ENCODE measurements at places on chromosomes 6 and 20.

GRCh38 chr6:29886701-29887100 is 55.6 kb upstream of the HLA-A start:
- no peak for DNase-seq

DNA sequence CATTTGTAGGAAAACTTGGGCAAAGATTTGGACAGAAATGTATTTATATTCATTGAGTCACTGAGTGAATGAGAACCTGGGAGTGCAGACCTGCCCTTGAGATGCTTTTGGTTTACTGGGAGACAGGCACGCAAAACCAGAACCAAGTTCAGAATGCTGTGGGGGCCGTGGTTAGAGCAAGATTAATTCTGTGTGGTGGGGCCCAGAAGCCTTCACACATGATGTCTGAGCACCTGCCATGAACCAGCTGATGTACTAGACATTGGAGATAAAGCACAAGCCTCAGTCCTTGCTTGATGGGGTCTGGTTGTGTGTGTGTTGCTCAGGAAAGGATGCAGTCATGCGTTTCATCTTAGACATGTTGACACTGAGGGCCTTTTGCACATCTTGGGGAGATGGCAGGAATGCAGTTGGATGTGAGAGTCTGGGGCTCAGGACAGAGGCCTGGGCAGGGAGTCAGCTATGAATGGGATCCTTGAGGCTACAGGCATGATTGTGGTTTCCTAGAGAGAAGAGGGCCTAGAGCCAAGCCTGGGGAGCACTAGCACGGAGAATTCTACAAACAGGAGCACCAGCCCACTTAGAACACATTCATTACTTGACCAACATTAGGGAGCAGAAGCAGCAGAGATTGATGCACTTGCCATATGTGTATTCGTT is 114.3 kb upstream of the TMEM181 start:
- DNase-seq = no peak

DNA sequence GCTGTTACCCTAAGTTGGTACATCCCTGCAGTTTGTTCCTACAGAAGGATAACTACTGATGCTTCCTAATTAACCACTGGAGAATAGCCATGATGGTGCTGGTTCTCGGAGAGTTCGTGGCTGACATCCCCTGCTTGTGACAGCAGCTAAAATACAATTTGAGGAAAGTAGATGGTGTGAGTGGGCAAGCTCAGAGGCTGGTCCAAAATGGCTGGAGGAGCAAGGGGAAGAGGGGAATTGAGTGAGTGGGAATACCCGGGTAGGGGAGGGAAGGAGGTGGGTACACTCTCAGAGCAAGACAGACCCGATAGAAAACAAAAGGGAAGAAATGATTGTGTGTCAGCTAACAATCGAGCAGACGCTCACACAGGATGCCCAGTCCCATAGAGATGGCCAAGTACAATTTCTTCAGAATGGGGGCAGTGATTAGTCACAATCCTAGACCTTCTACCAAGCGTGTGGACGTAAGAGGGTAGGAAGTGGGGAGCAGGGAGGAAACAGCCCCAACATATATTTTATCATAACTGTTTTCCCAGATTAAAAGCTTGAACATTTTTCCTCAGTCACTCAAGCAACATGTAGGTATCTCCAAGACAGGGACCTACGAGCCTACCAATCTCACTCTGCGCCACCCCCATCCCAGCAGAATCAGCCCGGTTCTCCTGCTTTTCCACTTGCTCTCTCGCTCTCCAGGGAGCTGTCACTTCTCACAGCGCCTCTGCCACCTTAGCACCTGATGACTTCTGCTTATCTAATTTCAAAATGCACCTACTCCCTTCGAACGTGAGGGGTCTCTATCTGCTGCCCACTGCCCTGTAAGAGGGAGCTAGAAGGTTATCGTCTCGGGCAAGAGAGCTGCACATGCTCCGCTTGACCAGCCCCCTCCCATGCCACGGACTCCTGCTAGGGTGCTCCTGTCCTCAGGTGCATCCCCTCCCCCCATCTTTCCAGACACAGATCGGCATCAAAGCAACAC is 26.2 kb downstream of the RIPOR2 start:
- DNase-seq = no peak

GRCh38 chr6:150328744-150329405 is 39.9 kb upstream of the IYD start:
- no peak for DNase-seq

DNA sequence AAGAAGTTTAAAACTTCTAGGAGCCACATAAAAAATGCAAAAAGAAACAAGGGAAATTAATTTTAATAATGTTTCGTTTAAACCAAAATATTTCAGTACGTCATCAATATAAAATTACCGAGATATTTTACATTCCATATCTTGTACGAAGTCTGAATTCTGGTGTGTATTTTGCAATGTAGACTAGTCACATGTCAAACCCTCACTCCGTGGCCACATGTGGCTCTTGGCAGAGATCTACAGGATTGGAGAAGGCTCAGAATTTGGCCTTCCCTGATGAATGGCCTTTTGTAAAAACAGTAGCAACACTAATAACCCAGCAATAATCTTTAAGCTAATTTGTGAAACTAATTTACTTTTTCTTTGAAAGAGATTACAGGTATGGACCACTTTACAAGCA is 217.1 kb downstream of the PRL start:
- peak; percentile 2 for DNase-seq

- no peak for DNase-seq
Observed at GRCh38 chr6:155117785-155118184, 122.7 kb downstream of the TIAM2 start.

- no peak for DNase-seq
Observed at GRCh38 chr6:28860581-28860980, 63.2 kb downstream of the TRIM27 start.

DNA sequence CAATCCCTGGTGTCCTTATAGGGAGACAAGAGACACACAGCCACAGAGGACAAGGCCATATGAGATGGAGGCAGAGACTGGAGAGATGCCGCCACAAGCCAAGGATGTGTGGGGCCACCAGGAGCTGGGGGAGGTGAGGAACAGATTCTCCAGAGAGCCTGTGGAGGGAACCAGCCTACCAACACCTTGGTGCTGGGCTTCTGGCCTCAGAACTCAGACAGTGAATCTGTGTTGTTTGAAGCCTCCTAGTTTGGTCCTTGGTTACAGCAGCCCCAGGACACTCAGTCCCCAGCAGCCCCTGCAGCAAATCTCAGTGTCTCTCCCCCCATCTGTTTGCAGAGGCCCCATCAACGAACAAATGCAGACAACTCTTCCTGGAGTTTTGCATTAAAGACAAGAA is 73.2 kb upstream of the BHLHE23 start:
- no peak for DNase-seq

DNA sequence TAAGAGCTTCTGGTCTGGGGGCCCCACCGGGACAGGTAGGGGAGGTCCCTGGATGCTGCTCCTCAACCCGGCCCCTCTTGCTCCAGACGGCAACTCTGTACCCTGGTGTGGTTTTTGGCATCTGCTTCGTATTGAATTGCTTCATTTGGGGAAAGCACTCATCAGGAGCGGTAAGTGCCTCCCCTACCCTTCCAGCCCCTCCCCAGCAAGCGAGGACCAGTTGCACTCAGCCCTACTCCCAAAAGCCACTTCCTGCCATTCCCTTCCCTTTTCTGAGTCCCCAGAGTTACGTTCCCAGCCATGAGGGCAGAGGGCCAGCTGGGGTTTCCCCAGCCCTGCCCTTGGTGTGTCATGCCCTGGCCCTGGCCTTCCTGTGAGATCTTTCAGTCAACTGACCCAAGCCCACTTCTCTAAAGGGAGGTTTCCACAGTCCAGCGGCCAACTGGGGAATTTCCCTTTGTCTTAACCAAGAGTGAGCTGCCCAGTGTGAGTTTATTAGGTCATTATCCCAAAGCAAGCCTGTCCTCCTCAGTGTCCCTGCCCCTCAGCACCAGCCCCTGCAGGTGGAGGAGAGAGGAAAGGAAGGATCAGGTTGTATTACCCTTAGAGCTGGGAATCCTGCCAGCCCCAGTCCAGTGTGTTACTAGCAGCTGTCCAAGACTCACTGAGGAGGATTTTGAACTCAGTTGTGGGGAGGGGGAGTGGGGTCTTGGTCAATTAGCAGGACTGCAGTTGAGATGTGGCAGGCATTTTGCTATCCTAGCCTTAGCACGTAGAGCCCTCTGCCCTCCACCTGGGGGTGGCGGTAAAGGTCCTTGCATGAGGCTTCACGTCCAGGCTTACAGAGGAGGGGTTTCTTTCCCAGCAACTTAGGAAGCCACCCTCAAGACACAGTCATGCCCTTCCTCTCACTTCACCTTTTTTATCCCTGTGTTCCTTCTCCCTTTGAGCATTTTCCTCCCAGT is 45.8 kb downstream of the TM9SF4 start:
- DNase-seq = peak; percentile 97

- DNase-seq = no peak
Observed at GRCh38 chr6:56106231-56106630, 141.1 kb downstream of the COL21A1 start.

GRCh38 chr20:62540504-62540903 is 64.7 kb upstream of the GATA5 start:
- DNase-seq = no peak

DNA sequence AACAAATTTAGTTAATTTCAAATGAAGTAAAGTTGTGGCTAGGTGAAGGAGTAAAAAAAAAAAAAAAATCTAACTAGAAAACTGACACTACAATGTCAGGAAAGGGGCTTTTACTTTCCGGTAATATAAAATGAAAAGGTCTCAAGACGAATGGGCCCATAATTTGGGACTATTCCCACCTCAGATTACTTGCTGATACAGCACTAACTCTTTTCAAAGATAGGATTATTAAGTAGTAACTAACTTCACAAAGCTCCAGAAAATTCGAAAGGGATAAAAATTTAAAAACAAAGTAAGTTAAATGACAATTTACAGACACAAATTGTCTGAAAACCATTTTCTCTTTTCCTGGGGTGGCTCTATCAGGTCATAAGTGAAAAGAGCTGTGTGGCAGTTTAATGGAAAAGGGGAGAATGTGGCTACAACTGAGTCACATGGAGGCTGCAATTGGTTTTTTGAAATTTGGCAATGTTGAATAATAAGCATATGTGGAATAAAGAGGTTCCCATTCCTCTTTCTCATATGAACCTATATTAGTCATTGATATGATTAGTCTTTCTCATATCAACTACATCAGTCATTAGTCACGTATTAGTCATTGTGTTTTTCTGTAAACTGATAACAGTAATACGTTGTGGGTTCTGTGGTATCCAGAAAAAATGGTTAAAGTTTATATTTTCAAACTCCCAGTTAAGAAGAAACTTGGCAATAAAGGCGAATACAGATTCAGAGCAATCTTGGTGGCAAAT is 78.0 kb downstream of the RWDD2A start:
- peak; percentile 98 for DNase-seq

GRCh38 chr6:96974516-96974915 is 50.0 kb downstream of the KLHL32 start:
- no peak for DNase-seq

DNA sequence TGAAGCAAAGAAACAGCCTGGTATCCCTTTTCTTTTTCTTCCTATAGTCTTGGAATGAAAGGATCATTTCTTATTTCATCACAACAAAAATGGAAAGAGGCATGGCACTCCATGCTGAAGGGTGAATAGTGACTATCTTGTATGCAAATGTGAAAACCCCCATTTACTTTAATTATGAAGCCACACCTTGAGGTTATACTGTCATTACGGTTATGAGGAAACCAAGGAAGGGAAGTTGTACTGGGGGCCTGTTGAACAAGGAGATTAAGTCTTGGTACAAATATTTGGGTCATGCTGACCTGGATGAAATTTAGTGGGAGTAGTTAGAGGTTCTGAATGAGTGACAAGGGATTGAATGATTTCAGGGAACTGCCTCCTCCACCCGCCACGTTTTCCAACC is 8.7 kb upstream of the STXBP5 start:
- no peak for DNase-seq

GRCh38 chr6:30219244-30219643 is 6.0 kb upstream of the TRIM26 start:
- peak; percentile 65 for DNase-seq

DNA sequence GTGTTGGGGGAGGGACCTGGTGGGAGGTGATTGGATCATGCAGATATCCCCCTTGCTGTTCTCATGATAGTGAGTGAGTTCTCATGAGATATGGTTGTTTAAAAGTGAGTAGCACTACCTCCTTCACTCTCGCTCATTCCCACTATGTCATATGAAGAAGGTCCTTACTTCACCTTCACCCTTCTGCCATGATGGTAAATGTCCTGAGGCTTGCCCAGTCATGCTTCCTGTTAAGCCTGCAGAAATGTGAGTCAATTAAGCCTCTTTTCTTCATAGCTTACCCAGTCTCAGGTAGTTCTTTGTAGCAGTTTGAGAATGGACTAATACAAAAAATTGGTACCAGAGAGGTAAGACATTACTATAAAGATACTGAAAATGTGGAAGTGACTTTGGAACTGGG is 425.9 kb downstream of the HTR1B start:
- peak; percentile 54 for DNase-seq

DNA sequence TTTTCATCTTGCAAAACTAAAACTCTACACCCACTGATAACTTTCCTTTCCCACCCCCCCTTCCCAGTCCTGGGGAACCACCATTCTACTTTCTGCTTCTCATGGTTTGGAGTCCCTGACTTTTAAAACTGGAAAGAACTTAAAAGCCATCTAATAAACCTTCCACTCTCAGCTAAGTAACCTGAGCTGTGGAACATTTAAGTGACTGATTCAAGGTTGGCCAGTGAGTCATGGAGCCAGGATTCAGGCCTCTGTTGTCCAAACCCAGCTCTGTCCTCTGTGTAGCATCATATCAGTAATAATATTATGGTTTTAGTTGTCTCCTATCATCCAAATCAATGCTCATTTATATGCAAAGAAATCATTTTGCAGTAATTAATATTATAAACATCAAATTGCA is 176.0 kb upstream of the NT5E start:
- DNase-seq = peak; percentile 8

Data from ELR (cell line).